IMR-90 (cell line): ENCODE measurements at places on chromosomes 7 and 10.

- DNase-seq: no peak
These were observed 27.1 kb upstream of the DNMBP start for GRCh38 chr10:100036850-100037249.

GRCh38 chr10:127154831-127155620 is 41.4 kb downstream of the INSYN2A start:
- DNase-seq: peak; percentile 58

DNA sequence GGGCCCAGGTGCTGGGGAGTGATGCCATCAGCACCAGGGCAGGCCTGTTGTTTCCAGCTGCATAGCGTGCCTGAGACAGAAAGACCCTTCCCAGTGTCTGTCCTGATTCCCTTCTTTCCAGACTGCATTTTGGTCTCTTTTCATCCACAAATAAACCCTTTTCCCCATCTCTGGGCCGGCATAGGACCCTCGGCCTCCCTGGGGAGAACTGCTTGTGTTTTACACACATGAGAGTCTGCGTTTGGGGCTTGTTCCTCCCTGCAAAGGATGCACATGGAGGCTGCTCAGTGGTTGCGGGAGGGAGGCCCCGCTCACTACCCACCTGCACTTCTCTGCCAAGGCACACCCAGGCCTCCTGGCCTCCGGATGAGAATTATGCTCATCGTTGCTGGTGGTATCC is 5.8 kb upstream of the MMP21 start:
- no peak for DNase-seq

DNA sequence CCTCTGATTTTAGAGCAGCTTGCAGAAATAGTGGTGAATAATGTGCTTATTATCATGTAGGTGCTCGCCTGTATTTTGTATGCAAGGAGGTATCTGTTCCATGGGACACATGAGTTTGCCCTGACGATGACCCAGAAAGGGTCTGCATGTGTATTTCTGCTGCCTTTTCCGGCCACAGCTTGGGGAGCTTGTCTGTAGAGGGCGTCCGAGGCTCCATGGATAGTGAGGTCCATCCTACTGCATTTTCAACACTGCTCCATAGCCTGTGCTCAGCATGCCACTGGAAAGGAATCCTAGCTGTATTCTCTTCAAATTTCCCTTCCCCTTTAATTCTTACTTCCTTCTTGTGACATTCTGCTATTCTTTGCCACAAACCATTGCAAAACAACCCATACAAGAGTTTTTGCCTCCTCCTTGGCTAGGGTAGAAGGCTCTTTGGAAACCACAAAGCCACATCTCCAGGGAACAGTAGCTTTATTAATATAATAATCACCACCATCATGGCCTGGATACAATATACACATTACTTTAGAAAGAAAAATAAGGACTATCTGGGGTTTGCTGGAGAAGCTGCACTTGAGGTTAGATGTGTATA is 127.7 kb downstream of the DYNC1I1 start:
- DNase-seq: no peak

GRCh38 chr7:30304177-30304884 is 19.9 kb downstream of the ZNRF2 start:
- DNase-seq: no peak

- no peak for DNase-seq
These were observed 81.4 kb downstream of the ABI1 start for GRCh38 chr10:26779176-26779860.

DNA sequence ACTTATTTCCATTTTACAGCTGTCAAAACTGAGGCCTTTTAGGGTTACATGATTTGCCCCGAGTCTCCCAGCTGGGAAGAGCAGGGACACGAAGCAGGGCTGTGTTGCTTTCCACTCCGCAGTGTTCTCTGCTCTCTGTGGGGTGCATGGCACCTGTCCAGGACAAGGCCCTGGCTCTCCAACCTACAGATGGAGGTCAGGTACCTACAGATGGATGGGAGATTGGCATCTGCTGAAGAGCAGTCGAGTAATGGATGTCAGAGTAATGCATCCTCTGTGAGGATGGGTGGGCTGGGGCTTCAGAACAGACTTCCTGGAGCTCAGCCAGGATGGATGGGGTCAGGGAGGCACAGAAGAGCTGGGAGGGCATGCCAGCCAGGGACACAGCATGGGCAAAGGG is 85.0 kb downstream of the EMX2 start:
- DNase-seq: no peak

- DNase-seq: no peak
These were observed 191.3 kb upstream of the RHOBTB1 start for GRCh38 chr10:61135276-61135721.

GRCh38 chr7:96416116-96416515 is 94.2 kb upstream of the SLC25A13 start:
- DNase-seq: no peak

DNA sequence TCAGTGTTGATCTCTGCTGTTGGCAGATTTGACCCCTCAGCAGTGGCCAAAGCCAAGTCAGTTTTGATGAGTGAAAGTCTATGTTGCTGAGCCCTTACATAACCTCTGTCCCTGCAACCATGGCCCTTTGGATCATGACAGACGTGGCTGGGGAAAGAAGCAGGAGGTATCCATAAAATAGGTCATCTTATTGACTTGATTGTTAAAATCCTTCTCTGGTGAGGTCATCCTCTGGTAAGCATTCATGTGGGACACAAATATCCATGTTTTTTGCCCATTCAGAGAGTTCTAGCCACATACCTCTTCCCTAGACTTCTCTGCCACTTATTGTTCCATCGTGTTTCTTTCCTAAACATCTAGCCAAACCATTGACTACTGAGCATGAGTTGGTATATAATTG is 251.9 kb upstream of the PTER start:
- no peak for DNase-seq

DNA sequence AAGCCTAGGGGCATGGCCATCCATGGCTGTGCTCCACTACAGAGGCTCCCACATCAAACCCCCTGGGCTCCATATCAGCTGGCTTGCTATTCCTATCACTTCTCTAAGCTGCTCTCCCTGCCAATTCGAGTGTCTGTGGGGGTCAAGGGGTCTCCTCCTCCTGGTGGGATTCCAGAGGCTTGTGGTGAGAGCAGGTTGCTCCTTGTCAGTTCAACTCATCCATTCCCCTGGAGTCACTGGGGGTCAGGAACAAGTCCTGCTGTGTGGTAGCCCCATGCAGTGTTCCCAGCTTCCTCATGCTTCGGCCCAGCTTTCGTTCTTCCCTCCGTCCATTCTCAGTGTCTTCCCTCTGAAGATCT is 86.6 kb upstream of the UNC5B start:
- no peak for DNase-seq

- no peak for DNase-seq
These were observed 40.0 kb downstream of the ZMIZ1 start for GRCh38 chr10:79108728-79109127.

GRCh38 chr7:150356265-150356897 is 12.2 kb upstream of the REPIN1 start:
- peak; percentile 33 for DNase-seq

GRCh38 chr10:94428766-94429707 is 26.7 kb downstream of the TBC1D12 start:
- DNase-seq: peak; percentile 66

GRCh38 chr10:36187380-36188079 is 545.4 kb upstream of the FZD8 start:
- no peak for DNase-seq

- DNase-seq: no peak
These were observed 111.2 kb downstream of the AOAH start for GRCh38 chr7:36613031-36613614.

- no peak for DNase-seq
These were observed 43.0 kb downstream of the LEP start for GRCh38 chr7:128284102-128284501.

GRCh38 chr7:43516581-43517342 is 66.1 kb upstream of the STK17A start:
- DNase-seq: no peak

- DNase-seq: peak; percentile 31
These were observed 80.6 kb downstream of the GLI3 start for GRCh38 chr7:42156291-42156865.

GRCh38 chr7:90629297-90629918 is 33.3 kb downstream of the CDK14 start:
- peak; percentile 63 for DNase-seq

GRCh38 chr7:142785841-142786250 is 15.1 kb downstream of the PRSS2 start:
- no peak for DNase-seq

GRCh38 chr7:9507290-9507689 is 1073.9 kb downstream of the NXPH1 start:
- no peak for DNase-seq

- DNase-seq: no peak
These were observed 85.9 kb downstream of the ELFN1 start for GRCh38 chr7:1755783-1756625.

- DNase-seq: peak; percentile 94
These were observed 116.2 kb downstream of the FAM107B start for GRCh38 chr10:14658331-14659127.

- DNase-seq: no peak
These were observed 7.3 kb downstream of the FLNC start for GRCh38 chr7:128837521-128837921.

DNA sequence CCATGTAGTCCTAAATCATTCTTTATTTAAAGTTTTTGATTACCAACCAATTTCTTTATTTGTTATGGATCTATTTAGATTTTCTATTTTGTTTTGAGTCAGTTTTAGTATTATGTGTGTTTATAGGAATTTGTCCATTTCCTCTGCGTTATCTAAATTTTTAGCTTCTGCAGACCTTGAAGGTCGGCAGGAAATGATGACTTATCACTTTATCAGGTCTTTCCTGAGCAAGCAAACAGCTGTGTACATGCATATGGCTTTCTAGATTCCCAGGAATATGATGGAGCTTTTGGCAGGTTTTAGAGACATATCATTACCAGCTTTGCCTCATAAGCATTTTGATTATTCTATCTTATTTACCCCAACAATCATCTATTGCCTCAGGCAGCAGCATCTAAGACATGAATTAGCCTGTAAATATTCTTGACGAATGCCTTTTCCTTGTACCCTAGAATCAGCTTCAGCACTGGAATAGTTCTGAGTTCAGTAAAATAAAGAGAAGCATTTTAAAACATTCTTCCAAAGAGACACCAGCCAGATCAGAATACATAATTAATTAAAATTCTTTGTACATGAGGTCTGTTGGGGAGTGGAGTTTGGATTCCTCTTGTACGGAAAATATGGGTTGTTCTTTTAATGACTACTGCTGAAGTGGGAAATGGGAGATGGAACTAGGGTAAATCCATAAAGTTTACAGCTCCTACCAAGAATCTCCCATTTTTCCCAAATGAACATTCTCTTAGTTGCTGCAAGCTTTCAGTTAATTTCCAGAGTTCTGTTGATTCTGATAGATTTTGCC is 408.8 kb upstream of the SEMA3C start:
- peak; percentile 28 for DNase-seq

DNA sequence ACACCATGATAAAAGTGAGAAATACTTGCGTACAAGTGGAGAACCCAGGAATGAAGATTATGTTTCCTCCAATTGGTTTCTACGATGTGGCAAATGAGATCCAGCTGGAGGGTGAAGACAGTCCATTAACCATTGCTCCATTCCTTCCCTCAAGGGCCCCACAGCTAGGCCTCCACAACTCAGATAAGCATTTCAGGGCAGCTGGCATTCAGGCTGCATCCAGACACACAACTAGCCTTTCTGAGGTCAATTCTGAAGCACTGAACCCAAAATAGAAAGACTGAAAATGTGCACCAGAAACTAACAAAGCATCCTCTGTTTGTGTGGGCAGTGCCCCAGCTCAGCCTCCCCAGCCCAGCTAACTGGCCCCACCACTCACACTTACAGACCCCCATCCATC is 94.8 kb downstream of the GSAP start:
- no peak for DNase-seq

GRCh38 chr7:123863461-123863860 is 18.5 kb downstream of the HYAL4 start:
- DNase-seq: no peak

DNA sequence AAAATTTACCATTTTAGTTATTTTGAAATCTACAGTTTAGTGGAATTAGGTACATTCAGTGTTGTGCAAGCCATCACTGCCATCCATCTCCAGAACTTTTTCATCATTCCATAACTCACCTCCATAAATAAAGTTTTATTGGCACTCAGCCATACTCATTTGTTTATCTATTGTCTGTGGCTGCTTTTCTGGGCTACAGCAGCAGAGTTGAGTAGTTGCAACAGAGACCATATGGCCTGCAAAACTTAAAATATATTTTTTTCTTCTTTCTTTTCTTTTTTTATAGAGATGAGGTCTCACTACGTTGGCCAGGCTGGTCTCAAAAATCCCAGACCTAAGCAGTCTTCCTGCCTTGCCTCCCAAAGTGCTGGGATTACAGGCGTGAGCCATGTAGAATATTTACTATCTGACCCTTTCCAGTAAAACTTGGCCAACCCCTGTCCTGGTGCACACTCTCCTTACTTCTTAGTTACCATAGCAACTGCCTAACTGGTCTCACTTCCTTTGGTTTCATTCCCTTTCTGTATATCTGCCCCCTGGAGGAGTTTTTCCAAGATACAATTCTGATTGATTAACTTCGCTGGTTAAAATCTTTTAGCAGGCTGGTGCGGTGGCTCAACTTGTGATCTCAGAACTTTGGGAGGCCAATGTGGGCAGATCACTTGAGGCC is 133.2 kb downstream of the CUX1 start:
- peak; percentile 78 for DNase-seq

- no peak for DNase-seq
These were observed 2.8 kb upstream of the CLDN15 start for GRCh38 chr7:101240226-101241014.

DNA sequence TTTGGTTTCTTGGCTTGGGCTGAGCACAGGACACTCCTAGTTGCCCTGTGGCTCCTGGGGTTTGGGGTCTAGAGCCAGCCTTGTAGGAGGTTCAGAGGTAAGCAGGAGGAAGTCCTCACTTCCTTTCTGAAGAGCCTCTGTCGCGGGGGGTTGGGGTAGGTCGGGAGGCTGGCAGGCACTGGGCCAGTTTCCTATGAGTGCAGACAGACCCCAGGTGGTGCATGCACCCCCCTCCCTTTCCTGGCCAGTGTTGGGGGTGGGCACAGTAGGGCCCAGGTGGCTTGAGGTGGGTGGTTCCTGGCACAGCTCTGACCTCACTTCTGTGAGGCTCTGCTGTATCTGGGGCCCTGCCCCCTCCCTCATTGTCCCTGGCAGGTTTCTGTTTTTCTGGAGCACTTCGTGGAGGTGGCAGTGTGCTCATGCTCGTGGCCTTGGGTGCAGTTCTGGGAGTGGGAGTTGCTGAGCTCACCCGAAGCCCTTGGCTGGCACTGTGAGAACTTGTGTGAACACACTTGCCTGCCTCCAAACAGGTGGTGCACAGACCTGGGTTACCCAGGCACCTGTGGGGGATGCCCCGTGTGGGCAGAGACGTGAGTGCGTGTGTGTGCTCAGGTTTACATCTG is 1.8 kb downstream of the PALD1 start:
- no peak for DNase-seq

GRCh38 chr10:96912405-96912804 is 80.3 kb downstream of the LCOR start:
- no peak for DNase-seq

DNA sequence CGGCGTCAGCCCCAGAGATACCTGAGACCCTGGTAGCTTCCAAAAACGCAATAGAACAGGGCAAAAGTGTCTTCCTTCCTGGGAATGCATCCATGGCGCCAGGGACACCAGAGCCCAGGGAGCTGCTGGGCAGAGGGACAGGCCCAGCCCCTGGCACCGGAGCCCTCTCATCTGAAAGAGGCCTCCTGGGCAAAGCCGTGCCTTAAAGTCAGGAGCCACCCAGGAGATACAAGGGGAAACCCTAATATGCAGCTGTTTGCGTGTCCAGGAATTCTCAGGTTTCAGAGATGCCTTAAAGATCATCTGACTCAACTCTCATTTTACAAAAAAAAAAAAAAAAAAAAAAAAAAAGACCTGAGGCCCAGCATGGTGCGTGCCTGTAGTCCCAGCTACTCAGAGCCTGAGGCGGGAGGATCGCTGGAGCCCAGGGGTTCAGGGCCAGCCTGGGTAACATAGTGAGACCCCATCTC is 28.0 kb downstream of the NUDT1 start:
- peak; percentile 57 for DNase-seq
